ENCODE measurements at places on chromosomes 16 and 17.

DNA sequence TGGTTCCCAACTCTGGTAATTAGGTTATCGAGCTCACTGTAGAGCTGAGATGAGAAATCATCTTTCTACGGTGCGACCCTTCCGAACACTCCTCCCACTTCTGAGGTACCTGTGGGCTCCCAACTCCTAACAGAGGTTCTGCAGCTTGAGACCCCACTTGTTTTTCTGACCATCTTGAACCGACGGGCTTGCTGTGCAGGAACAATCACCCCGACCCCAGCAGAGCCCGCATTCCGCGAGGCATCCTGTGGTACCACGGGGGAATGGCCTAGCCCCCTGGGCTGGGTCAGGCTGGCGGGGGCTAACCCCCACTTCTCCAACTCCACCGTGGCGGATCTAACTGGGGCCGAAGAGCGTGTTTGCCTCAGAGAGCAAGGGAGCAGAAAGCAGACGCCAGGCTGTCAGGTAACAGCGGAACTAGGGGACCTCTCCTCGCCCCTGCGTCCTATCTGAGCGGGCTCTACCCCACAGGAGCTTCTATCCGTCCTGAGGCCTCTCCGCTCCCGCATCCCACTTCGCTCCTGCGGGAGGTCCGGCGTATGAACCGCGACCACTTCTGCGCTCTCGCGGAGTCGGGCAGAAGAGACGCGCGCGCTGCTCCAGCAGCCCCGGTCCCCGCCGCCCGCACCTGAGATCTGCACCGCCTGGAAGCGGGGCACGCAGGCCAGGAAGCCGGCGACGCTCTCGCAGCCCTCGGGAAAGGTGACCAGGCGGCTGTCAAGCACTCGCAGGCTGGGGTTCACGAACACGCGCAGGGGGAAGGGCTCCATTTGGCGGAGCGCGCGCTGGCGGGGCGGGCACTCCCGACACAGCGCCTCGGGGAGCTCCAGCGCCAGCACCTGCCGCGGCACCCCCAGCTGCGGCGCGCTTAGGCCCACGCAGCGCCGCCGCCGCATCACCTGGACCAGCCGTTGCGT, 761 bp downstream of the PDF start:
- DNase-seq: peak; percentile 21

DNA sequence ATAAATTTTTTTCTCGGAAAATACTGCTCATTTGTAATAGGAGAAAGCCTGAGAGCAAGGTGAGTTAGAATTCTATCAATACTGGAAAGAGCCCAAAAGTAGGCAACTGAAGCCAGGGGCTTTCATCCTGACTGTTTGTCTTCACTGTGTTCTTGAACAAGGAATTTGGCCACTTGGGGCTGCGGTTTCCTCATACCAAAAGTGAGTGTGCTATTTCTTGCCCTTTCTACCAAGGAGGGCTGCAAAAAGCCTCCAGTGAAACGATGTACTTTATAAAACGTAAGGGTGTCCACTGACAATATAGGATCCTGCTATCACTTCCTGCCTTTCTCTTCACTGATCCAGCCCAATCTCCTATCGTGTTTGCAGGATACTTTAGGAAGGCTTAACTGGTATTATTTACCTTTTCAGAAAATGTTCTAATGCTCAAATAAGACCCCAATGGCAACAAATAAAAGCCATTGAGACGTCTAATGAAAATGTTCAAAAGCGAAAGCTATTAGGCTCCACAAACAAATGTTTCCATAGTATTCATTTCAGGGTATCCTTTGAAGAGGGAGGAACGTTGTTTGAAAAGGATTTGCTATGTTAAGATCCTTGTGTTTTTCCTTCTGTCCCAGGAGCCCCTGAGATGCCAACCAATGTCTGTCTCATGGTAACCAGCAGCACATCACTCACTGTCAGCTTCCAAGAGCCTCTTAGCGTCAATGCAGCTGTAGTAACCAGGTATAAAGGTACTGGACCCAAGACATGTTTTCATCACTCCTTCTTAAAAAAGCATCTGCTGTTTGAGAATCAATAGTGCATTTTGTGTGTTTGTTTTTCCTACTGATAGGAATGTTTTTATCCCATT, 219.3 kb upstream of the NOG start:
- no peak for DNase-seq

- DNase-seq: no peak
Observed at GRCh38 chr16:23040246-23040645, 109.0 kb downstream of the USP31 start.

DNA sequence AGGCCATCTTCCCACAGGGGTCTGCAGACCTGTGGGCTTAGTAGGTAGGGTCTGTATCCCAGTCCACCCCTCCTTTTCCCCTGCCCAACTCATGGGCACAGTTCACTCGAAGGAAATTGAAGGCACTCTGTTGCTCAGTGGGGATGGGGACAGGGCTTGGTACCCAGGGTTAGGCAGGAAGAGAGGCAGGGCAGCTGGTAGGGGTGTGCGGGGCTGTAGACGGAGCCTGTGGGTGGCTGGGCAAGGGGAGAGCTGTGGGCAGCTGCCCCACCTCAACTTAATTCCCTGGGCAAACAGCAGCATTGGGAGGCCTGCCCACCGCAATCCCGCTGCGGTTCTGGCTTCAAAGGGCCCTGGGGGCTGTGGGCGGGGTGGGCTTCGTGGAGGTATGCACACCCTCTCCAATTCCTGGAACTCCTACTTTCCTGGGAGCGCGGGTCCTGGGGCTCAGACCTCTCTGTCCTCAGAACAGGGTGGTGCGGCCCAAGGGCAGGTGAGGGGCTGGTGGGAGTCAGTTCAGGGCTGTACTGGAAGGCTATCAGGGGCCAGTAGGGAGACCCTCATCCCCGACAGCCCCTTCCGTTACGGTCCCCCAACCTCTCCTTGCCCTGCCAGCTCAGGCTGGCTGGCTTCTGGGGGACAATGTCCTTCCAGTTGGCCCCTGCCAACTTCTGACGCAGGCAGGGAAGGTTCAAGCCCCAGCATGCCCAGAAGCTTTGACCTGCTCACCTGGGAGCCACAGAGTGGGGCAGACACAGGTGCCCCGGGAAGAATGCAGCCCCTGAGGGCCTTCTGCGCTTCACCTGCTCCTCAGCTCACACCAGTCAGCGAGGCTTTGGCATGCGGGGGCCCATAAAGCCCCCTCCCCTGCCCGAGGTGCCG, 9.1 kb downstream of the FOXJ1 start:
- no peak for DNase-seq

- peak; percentile 23 for DNase-seq
Observed at GRCh38 chr17:38428112-38428642, at the start of gene ARHGAP23. TSS of gene ARHGAP23 (plus strand) at chr17:38428464. CDS start at chr17:38428486, 22 bp downstream.

DNA sequence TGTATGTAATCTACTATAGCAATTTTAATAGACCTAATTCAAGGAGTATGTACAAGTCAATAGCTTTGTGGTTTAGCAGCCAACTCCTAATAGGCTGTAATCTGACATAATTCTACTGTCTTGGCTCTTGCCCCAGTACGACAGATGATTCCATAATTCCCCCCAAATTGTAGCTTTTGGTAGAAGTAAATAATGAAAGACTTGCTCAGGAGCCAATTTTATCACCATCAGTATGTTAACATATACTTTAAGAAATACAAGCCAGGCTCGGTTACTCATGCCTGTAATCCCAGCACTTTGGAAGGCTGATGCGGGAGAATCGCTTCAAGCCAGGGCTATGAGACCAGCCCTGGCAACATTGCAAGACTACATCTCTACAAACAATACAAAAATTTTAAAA, 53.9 kb downstream of the AP2B1 start:
- no peak for DNase-seq

- peak; percentile 70 for DNase-seq
Observed at GRCh38 chr16:57802341-57803133, at the start of gene KIFC3. TSS of gene KIFC3 (minus strand) at chr16:57802491. CDS start at chr16:57798243, 4,248 bp downstream.

- DNase-seq: no peak
Observed at GRCh38 chr17:40935624-40936023, 1.8 kb downstream of the KRT23 start.

GRCh38 chr16:82671741-82672140, 45.0 kb downstream of the CDH13 start:
- peak; percentile 5 for DNase-seq

DNA sequence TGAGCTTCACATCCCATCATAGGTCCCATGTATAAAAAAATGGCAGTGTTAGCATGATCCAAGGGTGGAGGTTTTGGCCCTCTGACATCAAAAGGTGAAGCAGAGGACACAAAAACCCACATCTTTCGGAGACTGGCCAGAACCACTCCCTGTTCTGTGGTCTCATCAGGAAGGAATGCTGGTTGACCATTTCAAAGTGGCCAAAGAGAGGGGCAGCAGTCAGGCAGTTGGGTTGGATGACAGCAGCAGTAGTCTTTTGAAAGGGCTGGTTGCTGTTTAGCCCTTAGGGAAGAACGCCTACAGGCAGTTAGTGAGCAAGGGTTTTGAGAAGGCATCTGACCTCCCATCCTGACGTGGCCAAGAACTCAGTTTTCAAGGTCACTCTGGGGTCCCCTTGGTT, 40.5 kb downstream of the LCMT1 start:
- no peak for DNase-seq

GRCh38 chr17:79295307-79295706, 220.7 kb downstream of the ENGASE start:
- no peak for DNase-seq

DNA sequence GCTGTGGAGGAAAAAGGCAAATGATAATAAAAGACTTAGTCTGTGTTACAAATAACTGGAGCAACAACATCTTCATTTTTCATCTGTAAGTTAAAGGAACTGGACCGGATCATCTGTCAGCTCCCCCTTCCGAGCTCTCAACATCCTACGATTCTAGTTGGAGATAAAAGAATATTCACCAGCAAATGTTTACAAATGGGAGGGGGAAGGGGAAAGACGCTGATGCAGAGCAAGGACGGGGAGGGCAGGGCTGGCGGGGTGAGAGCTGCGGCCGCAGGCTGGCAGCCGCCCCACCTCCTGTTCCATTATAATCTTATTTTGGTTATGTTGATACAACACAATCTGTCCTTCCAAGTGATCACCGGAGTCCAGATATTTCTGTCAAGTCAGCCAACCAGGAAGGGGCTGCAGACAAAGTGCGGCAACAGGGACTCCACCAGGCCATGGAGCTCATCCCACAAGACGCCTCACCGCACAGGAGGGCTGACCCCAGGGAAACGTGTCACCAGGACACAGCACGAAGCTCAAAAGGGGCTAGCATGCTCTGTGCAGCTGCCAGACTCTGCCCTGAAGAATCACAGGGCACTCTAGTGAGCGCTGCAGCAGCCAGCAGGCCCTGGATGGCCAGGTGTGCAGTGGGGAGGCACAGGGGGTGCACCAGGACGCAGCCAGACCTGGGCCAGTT, 19.7 kb downstream of the FBXO31 start:
- no peak for DNase-seq

- DNase-seq: no peak
Observed at GRCh38 chr17:81236784-81237183, 2.1 kb downstream of the TEPSIN start.

- no peak for DNase-seq
Observed at GRCh38 chr16:3589441-3589921, 12.3 kb upstream of the NLRC3 start.

Data from effector memory CD4-positive, alpha-beta T cell (primary cell).